ENCODE measurements at places on chromosomes 7 and 10.

GRCh38 chr7:114970308-114970707, 48.4 kb downstream of the MDFIC start:
- no peak for DNase-seq

- no peak for DNase-seq
Observed at GRCh38 chr10:73141603-73142002, 26.2 kb downstream of the ECD start.

GRCh38 chr7:94882891-94883290, 24.5 kb upstream of the PPP1R9A start:
- no peak for DNase-seq

DNA sequence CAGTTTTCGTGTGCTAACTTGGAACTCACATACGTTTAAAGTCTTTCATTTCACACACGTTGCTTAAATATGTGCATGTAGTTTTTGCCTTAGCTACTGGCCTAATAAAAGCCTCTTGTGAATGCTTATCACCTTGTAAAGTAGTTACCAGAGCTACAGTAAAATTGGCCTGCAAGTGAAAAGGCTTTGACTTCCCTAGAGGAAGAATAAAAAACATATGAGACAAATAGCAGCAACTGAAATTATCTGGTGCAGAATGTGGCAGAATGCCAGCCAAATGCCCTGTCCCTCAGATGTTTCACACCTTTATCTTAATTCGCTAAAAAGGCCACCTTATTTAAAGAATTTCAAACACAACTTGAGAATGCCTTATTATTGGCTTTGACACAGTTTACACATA, 28.1 kb upstream of the RPA3 start:
- no peak for DNase-seq

GRCh38 chr7:3598854-3599253, 297.8 kb downstream of the SDK1 start:
- DNase-seq, result no peak

- DNase-seq, result no peak
Observed at GRCh38 chr10:91054325-91054724, 133.4 kb upstream of the ANKRD1 start.

GRCh38 chr10:77906951-77907421, 19.6 kb downstream of the DLG5 start:
- peak; percentile 51 for DNase-seq

DNA sequence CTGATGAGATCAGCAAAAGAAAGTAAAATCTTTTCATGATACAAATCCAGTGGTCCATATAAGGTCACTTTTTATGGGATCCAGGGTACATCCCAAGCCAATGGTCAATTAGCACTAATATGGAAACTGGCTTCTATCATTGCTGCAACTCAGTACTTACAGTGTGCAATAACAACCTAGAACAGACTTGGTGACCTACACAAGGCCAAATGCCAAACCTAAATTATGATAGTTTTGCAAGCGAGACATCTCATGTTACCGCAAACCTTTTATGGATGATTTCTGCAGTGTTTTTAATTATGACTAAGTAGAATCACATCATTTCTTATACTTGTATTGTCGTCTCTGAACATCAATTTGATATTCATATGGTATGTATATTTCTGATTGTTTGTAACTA, 583.5 kb upstream of the SEMA3D start:
- DNase-seq, result no peak

GRCh38 chr10:72162978-72163377, 52.8 kb upstream of the ANAPC16 start:
- DNase-seq, result no peak

- no peak for DNase-seq
Observed at GRCh38 chr10:88802523-88803285, at the start of gene LIPM. TSS of gene LIPM (plus strand) at chr10:88802730. CDS start at chr10:88802897, 167 bp downstream.

DNA sequence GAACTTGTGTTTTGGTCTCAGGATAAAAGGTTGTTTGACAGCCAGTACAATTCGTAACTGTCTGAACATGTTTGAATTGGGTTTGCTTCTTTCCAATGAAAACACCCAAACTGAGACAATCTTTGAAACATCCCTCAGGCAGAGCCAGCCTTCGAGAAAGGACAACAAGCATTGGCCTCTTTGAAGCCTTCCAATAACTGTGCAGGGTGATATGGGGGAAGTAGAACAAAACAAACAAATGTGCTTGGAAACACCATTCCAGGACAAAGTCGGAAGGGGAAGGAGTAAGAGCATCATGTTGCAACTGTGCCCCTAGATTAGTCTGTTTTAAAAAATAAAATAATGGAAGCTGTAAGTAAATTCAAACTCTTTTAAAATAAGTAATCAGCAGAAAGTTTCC, 39.5 kb downstream of the IL2RA start:
- DNase-seq, result no peak

- no peak for DNase-seq
Observed at GRCh38 chr7:151702961-151703360, 174.0 kb downstream of the PRKAG2 start.

GRCh38 chr10:27998178-27998953, 513 bp downstream of the ODAD2 start:
- peak; percentile 21 for DNase-seq

DNA sequence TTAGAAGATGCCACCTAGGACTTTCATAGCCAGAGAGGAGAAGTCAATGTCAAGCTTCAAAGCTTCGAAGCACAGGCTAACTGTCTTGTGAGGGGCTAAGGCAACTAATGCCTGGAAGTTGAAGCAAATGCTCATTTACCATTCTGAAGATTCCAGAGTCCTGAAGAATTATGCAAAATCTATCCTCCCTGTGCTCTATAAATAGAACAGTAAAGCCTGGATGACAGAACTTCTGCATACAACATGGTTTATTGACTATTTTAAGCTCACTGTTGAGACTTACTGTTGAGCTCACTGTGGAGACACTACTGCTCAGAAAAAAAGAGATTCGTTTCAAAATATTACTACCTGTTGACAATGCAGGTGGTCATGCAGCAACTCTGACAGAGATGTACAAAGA, 28.6 kb downstream of the TNS3 start:
- no peak for DNase-seq

DNA sequence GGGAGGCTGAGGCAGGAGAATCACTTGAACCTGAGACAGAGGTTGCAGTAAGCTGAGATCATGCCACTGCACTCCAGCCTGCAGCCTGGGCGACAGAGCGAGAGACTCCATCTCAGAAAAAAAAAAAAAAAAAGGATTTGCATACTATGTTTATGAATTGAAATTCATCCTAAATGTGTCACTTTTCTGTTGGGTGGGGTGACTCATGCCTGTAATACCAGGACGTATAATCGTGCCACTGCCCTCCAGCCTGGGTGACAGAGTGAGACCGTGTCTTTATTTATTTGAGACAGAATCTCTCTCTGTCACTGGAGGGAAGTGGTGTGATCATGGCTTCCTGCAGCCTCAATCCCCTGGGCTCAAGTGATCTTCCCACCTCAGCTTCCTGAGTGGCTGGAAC, 5.8 kb downstream of the ZNF212 start:
- no peak for DNase-seq

GRCh38 chr10:120005207-120006201, 113.0 kb downstream of the SEC23IP start:
- DNase-seq, result no peak

DNA sequence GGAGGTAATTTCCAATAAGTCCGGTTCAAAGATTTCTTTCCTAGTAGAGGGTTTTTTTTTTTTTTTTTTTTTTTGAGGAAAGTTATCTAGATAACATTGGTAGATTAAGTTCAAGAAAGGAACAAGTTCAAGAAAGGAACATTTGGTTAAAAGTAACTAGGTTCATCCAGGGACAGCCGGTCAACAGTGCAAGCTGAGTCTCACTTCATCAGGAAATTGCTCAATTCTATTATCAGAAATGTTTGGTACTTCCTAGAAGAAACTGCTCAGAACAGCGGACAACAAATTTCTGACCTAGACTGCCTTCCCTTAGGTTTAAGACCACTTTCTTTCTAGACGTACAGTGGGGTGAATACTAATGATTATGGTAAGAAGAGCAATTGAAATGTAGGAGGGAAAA, 3.7 kb upstream of the IL2RA start:
- DNase-seq, result no peak

DNA sequence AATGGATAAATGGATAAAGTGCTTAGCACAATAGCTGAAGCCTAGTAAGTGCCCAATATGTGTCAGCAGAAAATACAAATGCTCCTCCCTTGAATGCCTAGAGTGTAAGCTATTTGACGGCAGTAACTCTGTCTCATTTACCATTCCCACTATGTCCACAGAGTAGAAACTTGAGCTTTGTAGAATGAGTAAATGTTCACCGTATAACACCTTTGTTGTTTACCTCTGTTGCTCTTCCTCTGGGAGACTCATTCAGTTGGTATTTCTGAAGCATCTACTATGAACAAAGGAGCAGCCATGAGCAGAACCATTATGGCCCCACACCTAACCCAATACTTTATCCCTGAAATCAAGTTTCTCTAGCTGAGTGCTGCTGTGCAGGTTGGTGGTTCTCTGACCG, 8.4 kb upstream of the SLC16A12 start:
- no peak for DNase-seq

DNA sequence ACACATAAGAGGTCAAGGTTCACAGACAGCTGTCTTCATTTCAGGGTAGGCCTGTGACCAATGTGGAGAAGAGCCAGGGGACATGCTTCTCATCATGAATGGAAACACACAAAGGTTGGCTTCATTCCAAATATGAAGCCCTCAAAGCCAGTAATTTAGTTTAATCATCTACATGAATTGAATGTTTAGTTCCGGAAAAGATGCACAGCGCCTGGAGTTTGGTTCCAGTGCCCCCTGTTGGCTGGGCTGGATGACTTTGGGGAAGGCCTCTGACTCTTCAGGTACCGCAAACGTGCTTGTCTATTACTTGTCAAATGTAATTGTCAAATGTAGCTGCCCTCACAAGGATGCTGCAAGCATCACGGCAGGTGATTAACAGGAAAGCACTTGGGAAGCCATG, 130.7 kb downstream of the ADRA2A start:
- DNase-seq, result no peak

DNA sequence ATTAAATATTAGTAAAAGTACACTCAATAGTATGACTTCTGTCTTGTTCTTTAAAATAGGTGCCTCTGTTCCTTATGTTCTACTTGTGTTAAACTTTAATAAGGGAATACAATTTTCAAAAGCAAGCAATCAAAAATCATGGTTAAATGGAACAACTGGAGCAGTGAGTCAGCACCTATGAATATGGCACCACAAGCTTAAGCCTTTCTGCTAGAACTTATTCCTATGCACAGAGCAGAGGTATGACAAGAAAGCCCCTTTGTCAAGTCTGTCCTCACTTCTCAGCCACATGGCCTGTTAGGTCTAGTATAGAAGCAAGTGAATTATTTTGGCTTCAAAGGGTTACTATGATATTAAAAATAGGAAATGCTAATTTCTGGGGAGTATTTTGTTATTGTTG, 29.8 kb downstream of the FAM13C start:
- DNase-seq, result no peak

- DNase-seq, result no peak
Observed at GRCh38 chr10:6607182-6607581, 27.1 kb upstream of the PRKCQ start.

GRCh38 chr7:74454021-74454924, 567 bp downstream of the GTF2IRD1 start:
- DNase-seq, result no peak

- peak; percentile 79 for DNase-seq
Observed at GRCh38 chr10:122208571-122209430, 62.3 kb upstream of the BTBD16 start.

- no peak for DNase-seq
Observed at GRCh38 chr7:87565877-87566276, 34.8 kb downstream of the ABCB1 start.

- no peak for DNase-seq
Observed at GRCh38 chr10:20132816-20133215, 316.6 kb downstream of the PLXDC2 start.

GRCh38 chr10:33215635-33216034, 118.8 kb downstream of the NRP1 start:
- no peak for DNase-seq

DNA sequence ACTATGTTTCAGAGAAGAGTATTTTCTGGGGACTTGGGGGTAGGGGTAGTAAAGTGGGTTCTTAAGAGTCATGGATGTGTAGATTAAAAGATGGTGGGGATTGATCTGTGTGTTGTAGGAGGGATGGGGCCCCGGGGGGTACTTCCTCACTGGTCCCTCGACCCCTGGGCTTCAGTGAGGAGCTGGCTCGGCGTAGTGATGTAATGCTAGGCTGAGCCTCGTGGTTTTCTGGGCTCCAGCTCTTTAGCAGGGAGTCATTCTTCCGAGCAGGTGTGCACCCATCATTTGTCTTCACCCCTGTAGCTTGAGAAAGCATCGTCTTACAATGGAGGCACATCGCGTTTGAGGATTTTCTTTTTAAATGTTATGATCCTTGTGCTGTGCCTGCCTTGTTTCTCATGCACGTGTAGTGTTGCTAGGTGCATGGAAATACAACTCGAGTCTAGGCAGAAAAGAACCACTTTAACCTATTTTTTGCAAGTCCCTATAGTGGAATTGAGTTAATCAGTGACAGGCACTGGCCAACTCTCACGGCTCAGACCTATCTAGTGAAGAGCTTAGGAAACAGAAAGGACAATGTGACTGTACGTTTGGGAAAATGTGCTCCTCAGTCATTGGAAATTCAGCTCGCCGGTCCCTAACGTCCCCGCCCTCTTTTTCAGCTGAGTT, 106.1 kb upstream of the BTBD16 start:
- DNase-seq, result peak; percentile 76

GRCh38 chr10:6423413-6424170, 156.5 kb downstream of the PRKCQ start:
- no peak for DNase-seq

DNA sequence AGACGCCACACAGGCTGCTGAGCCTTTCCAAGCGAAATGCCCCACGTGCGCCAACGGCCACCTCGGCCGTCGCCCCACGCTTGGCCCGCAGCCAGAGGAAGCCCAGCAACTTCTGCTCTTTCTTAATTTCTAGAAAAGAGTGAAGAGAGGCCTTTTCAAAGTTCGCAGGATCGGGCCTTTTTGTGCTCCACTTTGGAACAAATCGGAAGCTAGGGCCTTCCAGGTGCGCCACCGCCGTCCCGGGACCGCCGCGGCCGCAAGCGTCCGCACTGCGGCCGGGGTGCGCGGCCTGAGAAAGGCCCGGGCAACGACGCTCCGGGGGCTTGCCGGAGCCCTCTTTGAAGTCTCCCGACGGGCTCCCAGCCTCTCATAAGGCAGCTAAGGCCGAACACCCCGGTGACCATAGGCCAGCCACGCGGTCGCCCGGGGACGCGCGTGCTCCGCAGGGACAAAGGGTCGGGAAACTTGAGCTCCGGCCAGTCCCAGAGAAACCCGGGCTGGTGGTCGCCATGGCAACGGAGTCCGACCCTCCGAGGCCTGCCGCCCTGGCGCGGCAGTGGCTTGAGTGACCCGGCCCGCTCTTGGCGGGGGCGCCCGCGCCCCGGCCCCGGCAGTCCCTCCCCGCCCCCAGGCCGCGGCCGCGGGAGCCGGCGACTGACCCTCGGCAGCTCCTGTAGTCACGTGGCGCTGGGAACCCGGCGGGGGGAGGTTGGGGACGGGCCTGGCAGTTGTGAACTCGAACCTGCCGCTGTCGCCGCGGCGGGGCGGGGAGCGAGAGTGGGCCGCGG, at the start of gene REPIN1:
Gene REPIN1, plus strand, starts transcription at position 727 of the 788 bp plus-strand sequence. CDS start 890 bp downstream, outside the sequence.
- DNase-seq, result peak; percentile 52
